ENCODE measurements at places on chromosomes 2 and 18. TPM values are rescaled to one million over a fixed set of nuclear protein-coding genes. Genes with fewer than 3 reads are reported as not detected.

Gene KLHL29
- total RNA-seq, result 1.4 TPM

Gene RNU2-63P
- 91.1 TPM for total RNA-seq

Gene OSBPL1A
- total RNA-seq, result 10.7 TPM

Gene KANSL1L
- 30.9 TPM for total RNA-seq

Gene CCDC74B
- 2.9 TPM for total RNA-seq

Gene AOX1
- total RNA-seq, result 0.42 TPM

Gene GKN1
- 1.4 TPM for total RNA-seq

Gene PROKR1
- 0.05 TPM for total RNA-seq

Gene ESPNL
- 0.66 TPM for total RNA-seq

Gene WNT10A
- 1.1 TPM for total RNA-seq
